ENCODE measurements at places on chromosomes 2 and 18. TPM values are rescaled to one million over a fixed set of nuclear protein-coding genes. Genes with fewer than 3 reads are reported as not detected.

DNA sequence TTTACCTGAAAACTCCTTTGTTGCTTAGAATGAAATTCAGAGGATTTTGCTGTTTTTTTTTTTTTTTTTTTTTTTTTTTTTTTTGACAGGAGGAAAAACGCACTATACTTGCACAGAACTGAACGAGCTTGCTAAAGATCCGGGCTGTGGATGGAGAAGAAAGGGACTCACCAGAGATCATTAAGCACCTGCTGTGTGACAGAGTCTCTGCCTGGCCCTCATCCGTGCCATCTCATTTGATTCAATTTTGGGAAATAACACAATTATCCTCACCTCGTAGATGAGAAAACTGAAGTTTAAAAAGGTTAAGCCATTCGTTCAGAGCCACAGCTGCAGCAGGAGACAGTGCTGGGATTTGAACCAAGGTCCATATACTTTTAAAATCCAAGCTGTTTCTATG is 775.4 kb upstream of the ID2 start:
- no peak overlapping the region for H3K4me3 ChIP-seq
- no peak for DNase-seq
- no peaks in the 10 kb centered on the region for H3K4me1 ChIP-seq
- H3K27ac ChIP-seq: no peak overlapping the region
- no peaks in the 10 kb centered on the region for H3K27me3 ChIP-seq

DNA sequence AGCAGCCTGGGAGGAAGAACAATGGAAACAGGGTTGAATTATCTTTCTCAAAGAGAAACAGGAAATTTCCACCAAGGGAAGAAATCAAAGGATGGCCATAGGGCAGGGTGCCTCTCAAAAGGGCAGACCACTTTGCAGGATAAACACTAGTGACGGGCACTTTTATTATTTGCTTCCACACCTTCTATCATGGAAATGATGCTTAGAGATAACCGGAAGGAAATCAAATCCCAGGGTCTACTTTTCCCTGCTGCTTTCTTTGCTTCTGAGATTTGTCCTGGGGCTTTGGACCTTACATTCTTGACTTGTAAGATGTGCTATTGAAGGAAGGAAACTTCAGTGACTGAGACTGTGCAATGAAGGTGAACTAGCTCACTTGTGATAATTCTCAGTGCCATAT is 1.1 kb upstream of the SCN9A start:
- H3K27ac ChIP-seq: no peak overlapping the region
- H3K4me3 ChIP-seq: no peak overlapping the region

GRCh38 chr2:9230881-9231280 is 24.3 kb downstream of the ASAP2 start:
- no peaks in the 10 kb centered on the region for H3K4me1 ChIP-seq
- DNase-seq: no peak
- H3K27me3 ChIP-seq: no peaks in the 10 kb centered on the region

DNA sequence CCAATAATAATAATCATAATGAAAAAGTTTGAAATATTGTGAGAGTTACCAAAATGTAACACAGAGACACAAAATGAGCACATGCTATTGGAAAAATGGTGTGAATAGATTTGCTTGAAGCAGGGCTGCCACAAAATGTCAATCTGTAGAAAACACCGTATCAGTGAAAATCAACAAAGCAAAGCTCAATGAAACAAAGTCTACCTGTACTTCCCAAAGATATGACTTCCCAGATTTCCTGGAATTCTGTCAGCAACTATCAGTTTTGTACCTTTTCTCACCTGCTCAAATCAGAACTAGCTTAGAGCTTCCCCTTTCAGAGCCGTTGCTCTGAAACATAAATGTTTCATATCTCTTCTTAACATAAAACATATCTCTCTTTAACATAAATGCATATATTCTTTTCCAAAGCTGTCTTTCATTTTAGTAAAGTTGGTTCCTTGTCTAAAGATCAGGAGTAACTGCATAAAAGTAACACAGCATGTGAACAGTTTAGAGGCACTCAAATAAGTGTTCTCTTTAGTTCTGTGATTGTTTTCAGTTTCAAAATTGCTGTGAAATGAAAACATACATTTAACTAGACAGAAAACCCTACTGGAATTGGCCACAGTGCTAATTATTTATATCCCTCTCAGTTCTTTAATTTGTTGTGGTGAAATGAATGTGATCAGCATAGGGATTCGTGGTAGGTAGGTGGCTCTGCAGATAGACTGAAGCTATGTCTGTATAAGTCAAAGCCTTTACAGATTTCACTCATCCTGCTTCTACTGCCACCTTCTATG is 262.5 kb downstream of the KCNJ3 start:
- no peaks in the 10 kb centered on the region for H3K27me3 ChIP-seq
- no peak overlapping the region for H3K27ac ChIP-seq
- no peaks in the 10 kb centered on the region for H3K4me1 ChIP-seq
- H3K36me3 ChIP-seq: no peaks in the 10 kb centered on the region
- no peak overlapping the region for H3K4me3 ChIP-seq

GRCh38 chr18:35889677-35890076 is 82.8 kb upstream of the RMP24 start:
- no peak overlapping the region for H3K27ac ChIP-seq
- no peaks in the 10 kb centered on the region for H3K4me1 ChIP-seq
- no peaks in the 10 kb centered on the region for H3K27me3 ChIP-seq

GRCh38 chr2:10900216-10901109 is 11.3 kb upstream of the KCNF1 start:
- H3K27ac ChIP-seq: no peak overlapping the region
- DNase-seq: no peak
- no peaks in the 10 kb centered on the region for H3K4me1 ChIP-seq
- no peak overlapping the region for H3K4me3 ChIP-seq
- no peaks in the 10 kb centered on the region for H3K27me3 ChIP-seq

DUSP2 gene
- total RNA-seq: 1.7 TPM

HADHB gene
- 295 TPM for total RNA-seq

CD302 gene
- 163 TPM for total RNA-seq

FTCDNL1 gene
- 3.4 TPM for total RNA-seq

UGT1A10 gene
- not detected for total RNA-seq

IL1RL1 gene
- 18.0 TPM for total RNA-seq

FEV gene
- not detected for total RNA-seq
